GF-D8 (cell line): ENCODE measurements at places on chromosomes 5 and 9.

- DNase-seq = no peak
These were observed 97.1 kb downstream of the ENC1 start for GRCh38 chr5:74543162-74543995.

DNA sequence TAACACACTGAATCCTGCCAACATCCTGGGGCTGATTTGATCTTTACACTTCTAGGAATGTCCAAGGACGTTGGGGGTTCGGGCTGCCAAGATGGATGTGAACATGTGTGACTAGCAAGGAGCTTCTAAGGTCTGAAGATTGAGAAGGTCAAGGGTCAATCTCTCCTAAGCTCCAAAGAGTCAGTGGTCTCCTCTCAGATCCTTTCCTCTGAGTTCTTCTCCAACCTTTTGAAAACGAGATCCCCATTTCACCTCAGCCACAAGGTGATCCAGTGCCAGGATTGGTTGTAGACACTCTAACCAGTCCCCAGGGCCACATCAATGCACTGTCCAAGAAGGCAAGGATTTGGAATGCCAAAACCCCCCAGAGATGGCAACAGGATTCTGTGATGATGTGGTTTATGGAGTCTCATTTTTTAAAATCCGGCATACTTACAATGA lies 266.8 kb downstream of the NDUFS4 start:
- no peak for DNase-seq

GRCh38 chr9:80649496-80649895 lies 1039.9 kb downstream of the TLE1 start:
- no peak for DNase-seq

DNA sequence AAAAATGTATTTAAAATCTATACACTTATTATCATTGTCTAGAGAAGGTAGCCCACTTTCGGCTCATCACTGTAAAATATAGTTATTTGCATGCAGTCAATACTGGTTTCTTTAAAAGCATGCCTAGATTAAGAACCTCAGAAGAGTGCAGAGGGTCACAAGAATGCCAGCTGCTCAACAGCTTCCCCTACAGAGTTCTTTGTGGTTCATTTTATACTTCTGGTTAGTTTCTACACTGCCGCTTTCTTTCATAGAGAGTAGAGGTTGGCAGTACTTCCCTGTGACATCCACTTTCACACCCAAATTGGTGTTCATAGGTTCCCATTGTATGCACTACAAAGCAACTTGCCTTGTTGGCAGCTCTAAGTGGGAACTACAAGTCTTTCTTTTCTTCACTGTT lies 137.3 kb downstream of the KIAA0825 start:
- DNase-seq = no peak

- DNase-seq = no peak
These were observed 741.4 kb downstream of the TAF11L14 start for GRCh38 chr5:18375641-18376040.

- no peak for DNase-seq
These were observed 193.9 kb downstream of the ZNF608 start for GRCh38 chr5:124552526-124552925.

DNA sequence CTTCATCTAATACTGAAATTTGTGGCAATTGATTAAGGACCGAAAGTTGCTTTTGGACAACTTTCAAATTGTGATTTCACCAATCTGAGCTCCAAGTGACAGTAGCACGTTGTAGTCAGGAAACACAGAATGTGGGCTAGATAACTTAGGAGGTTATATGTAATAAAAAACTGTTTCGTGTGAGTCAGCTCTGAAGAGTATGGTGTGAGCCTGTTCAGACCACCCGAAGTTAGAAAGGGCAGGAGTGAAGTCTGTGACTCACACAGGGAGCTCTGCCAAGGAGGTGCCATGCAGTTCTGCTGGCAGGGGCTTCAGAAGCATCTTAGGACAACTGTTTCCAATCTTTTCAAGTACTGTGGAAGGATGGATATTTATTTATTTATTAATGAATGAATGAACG lies 16.4 kb upstream of the ZBTB34 start:
- DNase-seq = no peak

DNA sequence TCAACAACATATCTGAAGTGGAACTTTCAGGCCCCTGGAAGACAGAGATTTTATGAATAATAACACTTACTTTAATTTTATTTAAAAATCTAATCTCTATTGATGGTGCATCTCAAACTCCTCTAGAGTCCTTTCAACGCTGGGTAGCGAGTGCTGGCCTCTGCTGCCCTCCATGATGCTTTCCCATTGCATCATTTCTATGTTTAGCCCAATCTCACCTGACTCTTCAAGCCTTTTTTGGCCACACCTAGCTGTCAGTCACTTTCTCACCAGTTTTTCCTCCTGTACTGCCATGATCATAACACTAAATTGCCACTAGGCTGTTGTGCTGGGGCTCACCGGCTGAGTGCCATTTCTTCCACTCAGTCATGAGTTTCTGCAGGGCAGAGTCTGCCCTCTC lies 396.1 kb upstream of the DAP start:
- DNase-seq = no peak

DNA sequence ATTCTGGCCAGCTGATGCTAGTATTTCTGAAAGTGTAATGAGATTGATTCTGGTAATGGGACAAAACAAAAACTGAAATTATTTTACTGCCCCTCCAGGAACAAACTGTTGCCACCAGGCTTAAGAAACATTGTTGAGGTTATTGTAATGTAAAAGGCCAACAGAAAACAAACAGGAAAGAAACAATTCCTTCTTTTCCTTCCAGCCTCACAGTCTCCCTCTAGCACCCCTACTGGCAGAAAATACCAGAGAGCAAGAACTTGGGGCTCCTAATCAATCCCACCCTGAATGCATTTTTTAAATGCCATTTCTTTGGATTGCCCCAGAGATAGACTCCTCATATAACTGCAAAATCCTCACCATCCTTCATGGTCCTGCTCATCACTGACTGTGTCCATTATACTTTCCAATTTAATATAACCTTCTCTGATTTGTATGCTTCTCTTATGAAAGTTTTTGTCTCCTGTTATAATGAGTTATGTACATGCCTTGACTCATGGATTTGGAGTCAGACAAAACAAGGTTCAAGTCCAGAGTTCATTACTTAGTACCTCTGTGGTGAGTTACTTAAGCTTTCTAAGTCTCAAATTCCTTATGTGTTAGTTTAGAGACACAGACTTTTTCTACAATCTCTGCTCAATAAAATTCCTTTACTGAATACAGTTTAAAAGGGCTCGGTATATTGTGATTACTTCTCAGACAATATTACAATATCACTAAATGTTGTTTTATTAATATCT lies 157.9 kb upstream of the FBN2 start:
- DNase-seq = no peak

- DNase-seq = no peak
These were observed 195.0 kb downstream of the PDE4D start for GRCh38 chr5:59698207-59699178.

DNA sequence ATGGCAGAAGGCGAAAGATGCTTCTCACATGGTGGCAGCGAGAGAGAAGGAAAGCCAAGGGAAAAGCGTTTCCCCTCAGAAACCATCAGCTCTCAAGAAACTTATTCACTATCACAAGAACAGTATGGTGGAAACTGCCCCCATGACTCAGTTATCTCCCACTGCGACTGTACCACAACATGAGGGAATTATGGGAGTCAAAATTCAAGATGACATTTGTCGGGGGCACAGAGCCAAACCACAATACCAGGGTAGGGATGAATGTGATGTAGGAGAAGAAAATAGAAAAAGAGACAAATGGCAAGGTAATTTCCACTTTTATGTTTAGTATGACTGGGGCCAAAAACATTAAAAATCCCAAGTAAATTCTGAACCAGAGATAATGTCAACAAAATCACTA lies 216.8 kb downstream of the TRIM36 start:
- no peak for DNase-seq

- DNase-seq = no peak
These were observed 148.2 kb downstream of the SMARCA2 start for GRCh38 chr9:2163231-2163885.

DNA sequence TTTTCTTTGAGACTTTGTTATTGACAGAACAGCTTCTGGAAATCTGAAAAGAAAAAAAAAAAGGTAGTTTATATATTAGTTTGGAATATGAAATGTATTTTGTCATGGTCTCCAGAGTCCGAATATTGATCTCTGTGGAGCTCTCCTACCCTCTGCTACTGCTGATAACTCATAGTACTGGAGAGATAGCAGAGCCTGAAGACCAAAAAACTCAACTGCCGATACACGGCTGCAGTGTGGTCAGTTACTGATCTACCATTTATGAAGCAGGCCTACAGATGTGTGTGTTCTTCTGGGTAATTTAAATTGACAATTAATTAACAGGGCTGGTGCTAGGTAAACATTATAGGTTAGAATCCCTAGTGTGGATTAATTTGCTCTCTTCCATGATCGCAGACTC lies 3.8 kb upstream of the FAM120A start:
- no peak for DNase-seq

DNA sequence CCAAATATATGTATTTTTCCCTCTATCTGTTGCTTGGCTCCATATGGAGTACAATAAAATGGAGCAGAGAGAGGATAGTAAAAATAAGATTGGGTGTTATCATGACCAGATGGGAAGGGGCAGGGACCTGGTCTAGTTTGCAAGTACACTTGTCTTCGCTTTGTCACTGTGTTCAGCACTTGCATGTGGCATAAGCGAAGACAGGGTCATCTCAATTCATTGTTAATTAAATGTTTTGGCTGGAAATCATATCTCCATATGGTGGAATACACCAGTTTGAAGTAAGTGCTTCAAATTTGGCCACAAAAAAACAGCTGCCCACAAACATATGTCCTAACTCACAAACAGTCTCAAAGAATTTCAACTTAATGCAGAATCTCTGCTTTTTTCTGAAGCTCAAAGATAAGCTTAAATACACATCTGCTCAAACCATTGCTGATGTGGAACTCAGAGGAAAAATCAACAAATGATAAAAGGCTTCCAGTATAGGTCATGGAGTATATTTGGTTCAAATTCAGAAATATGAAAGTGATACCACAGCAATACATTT lies 865.4 kb downstream of the TLE4 start:
- no peak for DNase-seq

DNA sequence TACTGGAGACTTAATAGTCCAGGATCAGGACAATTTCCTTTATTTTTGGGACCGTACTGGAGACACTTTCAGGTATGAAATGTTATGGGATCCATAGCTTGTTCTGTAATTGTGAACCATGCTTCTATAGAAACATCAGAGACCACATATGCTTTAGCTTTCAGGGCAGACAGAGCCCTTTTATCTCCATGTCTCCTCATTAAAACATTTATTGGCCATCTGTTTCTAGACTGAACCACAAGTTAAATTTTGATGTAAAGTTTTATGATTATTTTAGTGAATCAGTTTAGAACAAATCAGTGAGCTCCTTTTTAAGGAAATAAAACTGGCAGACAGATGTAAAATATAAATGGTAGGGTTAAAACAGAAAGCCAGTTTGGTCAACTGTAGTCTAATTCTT lies 62.0 kb downstream of the SLC27A6 start:
- no peak for DNase-seq

GRCh38 chr5:37831821-37832534 lies 7.9 kb downstream of the GDNF start:
- no peak for DNase-seq

GRCh38 chr5:168950241-168950951 lies 350.5 kb downstream of the SLIT3 start:
- DNase-seq = no peak

GRCh38 chr5:127092690-127093089 lies 19.4 kb upstream of the C5orf63 start:
- DNase-seq = no peak

- no peak for DNase-seq
These were observed 75.8 kb downstream of the ARHGAP26 start for GRCh38 chr5:142845954-142846398.

- DNase-seq = no peak
These were observed 36.4 kb downstream of the DAPK1 start for GRCh38 chr9:87534036-87534435.

DNA sequence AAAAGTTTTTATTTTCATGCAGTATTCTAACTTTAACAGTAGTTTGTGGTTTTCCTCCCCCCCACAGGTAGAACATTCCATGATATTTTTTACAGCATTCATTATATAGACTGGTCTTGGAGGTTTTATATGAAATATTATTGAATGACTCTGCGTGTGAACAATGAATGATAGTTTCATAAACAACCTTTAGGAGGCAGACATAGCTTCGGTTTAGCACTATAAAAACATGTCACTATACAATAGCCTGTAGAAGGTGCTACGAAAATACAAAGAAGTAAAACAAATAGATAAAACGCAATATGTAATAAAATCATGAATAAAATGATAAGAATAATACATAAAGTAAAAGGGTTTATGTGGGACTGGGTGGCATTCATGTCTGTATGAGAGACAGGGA lies 8.5 kb downstream of the KLF4 start:
- DNase-seq = peak; percentile 8

DNA sequence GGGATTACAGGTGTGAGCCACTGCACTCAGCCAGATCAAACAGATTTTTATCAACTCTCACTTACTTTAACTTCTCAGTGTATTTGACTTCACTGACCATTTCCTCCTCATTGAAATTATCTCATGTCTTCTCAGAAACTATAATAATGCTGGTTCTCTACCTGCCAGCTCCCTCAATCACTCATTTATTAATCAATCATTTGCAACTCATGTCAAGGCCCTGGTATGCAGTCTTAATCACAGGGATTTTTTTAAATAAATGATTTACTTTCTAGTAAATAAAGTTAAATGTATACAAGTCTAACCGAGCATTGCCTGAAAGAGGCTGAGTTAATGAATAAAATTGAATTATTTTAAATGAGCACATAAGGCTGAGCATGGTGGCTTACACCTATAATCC lies 63.3 kb downstream of the PLPP1 start:
- DNase-seq = no peak

DNA sequence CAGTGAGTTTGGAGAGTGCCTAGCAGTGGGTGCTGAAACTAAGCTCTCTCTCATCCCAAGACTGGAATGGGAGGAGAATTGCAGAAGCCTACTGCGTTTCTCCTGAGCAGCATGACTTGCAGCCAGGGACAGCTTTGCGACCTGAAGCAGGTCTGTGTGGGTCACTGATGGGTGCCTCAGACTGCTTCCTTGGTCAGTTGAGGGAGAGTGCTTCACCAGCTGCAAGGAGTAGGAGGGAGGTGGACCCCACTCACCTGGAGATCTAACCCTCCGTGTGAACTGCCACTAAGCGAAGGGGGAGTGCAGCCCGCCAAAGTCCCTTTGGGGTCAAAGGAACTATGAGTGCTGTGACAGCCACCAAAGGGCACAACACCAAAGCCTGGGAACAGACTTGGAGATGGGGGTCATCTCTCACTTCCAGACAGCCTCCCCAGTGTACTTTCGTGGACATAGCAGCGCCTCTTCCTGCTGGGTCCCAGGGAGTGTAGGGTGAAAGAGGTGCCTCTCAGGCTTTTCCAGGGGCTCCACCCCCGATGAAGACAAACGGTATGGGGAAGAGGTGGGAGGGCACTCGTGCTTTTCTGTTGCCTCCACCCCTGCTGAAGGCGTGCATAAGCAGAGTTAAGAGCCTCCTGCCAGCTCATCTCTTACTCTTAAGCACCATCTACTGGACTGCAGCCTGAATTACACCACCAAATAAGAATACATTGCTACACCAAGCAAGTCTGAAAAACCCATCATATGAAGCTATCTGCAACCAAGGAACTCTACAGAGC lies 34.3 kb upstream of the MACIR start:
- DNase-seq = peak; percentile 4
